ENCODE measurements at places on chromosomes 3 and 15.

DNA sequence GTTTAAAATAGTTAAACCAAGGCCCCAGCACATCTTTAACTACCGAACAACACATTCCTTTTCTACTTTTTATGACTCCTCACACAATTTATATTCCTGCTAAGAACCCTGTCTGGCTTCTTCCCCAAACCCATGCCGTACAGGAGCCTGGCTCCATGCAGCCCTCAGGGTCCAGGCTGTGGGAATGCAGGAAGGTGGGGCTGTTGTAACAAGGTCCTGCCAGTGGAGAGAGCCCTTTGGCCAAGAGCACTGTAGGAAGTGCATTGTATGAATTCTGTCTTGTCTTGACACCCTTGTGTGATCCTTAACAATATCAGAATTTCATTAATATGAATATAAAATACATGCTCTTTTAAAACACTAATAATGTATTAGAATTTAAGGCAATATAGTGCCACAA, 563.8 kb downstream of the TBL1XR1 start:
- DNase-seq = no peak

- no peak for DNase-seq
Observed at GRCh38 chr3:85567071-85567676, 608.4 kb downstream of the CADM2 start.

GRCh38 chr15:98226578-98226977, 266.1 kb downstream of the ARRDC4 start:
- DNase-seq = no peak

DNA sequence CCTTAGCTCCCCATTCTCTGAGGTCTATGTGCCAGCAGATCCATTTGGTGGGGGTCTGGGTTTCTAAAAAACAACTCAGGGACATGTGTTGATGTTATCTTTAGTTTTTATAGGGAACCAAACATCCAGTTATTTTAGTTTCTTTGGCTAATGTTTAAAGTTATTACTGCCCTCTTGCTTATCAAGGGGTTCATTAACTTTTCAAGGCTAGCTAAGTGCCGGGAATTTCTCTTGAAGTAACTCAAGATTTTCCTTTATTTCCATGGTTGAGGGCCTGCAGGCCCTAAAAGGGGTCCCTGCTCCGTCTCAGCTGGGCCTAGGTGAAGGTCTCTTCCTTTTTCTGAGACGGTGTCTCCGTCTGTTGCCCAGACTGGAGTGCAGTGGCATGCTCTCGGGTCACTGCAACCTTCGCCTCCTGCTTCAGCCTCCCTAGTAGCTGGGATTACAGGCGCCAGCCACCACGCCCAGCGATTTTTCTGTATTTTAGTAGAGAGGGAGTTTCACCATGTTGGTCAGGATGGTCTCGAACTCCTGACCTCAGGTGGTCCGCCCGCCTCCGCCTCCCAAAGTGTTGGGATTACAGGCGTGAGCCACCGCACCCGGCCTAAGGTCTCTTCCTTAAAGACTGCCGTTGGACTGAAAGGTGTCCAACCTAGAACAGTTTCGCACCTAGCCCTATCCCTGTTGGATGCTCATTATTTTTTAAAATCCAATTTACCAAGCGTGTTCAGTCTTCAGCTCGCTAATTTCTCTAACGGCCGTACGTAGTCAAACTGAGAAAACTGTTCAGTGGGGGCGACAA, 1.3 kb upstream of the OXSR1 start:
- no peak for DNase-seq

DNA sequence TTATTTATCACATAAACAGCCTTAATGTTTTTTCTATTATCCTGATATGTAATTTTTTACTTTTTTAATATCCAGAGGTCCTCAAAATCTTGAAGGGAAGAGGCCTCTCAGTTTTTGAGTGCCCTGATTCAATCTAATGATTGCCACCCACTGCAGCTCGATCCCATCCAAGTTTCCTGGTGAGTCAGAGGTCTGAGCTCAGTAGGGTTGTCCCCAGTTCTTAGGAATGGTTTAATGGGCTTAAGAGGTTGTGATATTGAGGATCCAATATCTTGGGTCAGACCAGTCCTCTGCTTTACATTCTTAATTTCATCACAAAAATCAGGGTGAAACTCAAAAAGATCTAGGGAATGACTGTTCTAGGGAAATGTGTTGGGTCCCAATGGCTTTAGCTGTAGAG, 238.5 kb downstream of the NSUN3 start:
- no peak for DNase-seq

DNA sequence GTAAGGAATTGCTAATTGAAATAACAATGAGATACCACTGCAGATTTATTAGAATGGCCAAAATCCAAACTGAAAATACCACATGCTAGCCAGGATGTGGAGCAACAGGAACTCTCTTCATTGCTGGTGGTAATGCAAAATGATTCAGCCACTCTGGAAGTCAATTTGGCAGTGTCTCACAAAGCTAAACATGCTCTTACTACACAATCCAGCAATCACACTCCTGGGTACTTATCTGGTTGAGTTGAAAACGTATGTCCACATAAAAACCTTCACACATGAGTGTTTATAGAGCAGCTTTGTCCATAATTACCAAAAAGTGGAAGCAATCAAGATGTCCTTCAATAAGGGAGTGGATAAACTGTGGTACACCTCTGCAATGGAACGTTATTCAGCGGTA, 113.3 kb downstream of the SMAD6 start:
- no peak for DNase-seq

GRCh38 chr3:171996178-171996817, 43.1 kb upstream of the FNDC3B start:
- DNase-seq = no peak

- no peak for DNase-seq
Observed at GRCh38 chr3:136703429-136703828, 48.7 kb downstream of the STAG1 start.

DNA sequence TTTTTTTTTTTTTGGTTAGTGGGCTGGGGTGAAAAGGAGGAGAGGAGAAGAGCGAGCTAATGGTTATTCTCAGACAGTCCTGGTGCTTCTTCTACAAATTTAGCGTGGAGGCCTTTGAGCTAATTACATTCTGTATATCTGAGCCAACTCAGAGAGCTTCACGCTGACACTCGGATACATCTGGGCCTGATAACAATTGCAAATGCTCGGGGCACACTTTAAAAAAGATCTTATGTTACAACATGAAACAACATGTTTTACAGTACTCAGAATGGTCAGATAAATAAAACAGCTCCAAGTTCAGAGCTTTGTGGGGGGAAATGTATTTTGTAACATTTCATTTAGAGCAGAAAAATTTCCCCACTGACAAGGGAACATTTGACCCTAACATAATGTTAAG, 966.9 kb upstream of the NR2F2 start:
- no peak for DNase-seq

DNA sequence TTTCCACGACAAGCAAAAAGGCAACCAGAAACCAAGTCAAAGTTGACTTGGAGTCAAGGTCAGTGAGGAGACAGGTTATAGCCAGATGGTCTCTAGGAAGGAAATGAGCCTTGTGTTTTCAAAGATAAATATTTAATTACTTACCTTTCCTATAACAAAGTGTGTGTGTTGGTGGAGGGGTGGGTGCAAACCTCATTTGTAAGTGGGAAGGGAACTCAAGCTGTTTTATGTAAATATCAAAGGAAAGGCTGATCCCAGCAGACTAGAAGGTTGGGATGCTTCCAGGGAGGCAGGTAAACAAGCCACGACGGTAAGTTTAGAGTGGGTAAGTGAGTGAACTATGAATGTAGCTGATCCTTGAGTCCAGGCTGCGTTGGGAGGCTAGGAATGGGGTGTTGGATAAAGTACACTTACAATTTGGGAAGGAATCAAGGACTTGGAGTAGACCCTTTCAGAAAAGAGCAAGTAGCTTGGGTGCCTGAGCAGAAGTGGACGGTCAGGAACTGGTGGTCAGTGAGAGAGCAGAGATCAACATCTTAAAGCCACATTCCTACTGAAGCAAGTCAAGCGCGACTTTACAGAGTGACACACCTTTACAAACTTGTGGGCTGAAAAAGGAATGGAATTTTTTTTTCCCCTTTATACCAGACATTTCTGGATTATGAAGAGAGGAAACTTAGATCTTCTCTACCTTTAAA, 82.0 kb upstream of the TBL1XR1 start:
- DNase-seq = no peak

DNA sequence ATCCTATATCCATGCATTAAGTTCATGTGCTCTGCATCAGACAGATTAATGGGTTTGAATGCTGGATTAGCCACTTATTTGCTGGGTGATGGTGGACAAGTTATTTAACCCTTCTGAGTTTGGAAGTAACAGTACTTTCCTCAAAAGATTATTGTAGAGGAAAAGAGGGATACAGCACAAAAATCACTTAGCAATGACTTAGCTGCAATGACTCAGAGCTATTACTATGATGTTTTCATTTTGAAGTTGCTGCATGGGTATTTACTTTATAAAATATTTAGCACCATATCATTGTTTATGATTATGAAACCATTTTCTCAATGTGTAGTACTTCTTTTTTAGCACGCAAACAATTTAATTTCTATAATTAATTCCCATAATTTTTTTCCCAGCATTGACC, 248.4 kb downstream of the MYRIP start:
- no peak for DNase-seq

GRCh38 chr3:65039754-65040210, 352.0 kb upstream of the ADAMTS9 start:
- no peak for DNase-seq

DNA sequence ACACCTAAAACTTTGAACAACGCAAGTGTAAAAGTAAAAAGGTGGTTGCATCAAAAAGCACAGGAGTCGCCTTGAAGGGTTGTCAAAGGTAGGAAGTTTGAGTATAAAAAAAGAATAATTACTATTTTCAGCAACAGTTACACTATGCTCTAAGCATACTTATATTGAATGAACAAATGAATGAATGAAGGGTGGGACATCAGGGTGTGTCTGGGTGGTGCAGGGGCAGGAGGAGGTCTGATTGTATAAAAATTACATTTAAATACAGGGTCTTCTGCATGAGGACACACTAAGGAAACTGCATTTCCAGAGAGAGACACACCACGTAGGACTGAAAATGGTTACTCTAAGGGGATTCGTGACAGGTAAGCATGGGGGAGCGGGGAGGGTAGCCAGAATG, at the start of gene ARGFX:
TSS of gene ARGFX (plus strand) at position 301 of the 400 bp plus-strand sequence. CDS start 2,765 bp downstream, outside the sequence.
- DNase-seq = no peak

- DNase-seq = no peak
Observed at GRCh38 chr3:58291671-58292338, 14.2 kb upstream of the RPP14 start.

DNA sequence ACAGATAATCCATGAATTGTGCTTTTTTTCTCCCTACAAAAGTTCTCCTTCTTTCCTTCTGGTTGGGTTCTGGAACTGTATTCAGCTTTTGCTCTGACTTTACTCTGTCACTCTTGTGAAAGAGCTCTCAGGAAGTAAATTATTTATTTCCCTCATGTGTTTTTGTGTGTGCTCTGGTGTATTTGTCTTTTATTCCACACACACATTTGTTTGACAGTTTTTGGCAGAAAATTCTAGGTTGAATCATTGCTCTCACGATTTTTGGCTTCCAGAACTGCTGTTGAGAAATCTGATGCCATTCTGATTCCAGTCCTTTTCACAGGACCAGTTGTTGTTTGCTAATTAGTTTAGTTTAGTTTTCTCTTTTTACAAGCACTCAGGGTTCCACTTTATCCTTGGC, 172.8 kb downstream of the PLCH1 start:
- DNase-seq = no peak

DNA sequence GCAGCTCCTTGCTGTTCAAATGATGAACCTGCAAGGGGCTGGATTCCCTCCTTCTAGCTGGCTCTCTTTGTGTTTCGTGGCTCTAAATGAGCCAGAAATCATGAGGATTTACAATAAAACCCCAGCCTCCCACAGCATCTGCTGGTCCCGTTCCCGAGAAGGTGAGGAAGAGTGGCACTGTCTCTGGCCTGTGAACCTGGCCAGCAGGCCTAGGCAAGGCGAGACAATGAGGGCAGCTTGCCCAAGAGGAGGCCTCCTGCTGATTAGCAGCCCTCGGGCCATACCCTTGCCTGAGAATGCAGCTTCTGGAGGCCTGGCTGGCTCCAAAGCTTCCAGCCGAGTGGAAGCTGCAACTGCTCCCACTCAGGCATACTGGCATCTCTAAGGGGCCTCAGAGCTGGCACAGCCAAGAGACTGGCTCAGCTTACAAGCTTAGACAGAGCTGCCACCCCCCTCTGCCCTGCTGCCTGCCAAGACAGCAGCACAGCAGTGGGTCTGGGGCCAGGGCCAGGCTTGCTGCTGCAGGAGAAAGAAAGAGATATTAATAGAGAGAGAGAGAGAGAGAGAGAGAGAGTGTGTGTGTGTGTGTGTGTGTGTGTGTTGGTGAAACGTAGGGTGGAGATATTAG, 76.5 kb downstream of the HMG20A start:
- DNase-seq = no peak

GRCh38 chr3:156542101-156543042, 12.5 kb downstream of the SSR3 start:
- no peak for DNase-seq

DNA sequence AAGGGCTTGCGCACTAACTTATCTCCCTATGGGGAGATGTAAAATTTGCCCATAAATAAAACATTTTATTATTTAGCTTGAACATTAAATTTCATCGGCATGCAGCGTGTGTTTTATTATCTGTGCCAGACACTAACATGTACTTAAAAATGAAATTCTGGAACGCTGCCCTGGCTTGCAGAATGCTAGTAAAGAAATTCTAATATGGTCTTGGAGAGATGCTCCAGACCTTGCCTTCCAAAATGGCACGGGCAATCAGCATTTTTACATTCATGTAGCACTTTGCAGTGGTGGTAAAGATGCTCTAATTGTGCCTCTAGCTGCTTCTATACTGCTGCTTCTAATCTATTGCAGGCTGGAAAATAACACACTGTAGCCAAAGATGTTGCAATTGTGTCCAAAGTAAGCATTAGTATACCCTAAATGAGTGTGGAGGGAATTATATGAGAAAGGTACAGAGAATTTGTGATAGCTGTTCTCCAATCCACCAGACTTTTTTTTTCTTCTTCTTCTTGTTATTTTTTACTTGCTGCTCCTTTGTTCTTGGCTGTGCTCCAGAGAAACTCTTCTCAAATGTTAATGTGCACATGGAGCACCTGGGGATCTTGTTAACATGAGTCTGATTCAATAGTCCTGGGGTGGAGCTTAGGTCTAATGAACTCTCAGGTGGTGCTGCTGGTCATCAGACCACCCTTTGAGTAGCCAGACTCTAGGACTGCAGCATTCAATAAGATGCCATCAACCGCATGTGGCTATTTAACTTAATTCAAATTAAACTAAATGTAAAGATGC, 47.3 kb downstream of the CRABP1 start:
- DNase-seq = no peak

- no peak for DNase-seq
Observed at GRCh38 chr3:49519296-49519695, 35.0 kb upstream of the BSN start.

DNA sequence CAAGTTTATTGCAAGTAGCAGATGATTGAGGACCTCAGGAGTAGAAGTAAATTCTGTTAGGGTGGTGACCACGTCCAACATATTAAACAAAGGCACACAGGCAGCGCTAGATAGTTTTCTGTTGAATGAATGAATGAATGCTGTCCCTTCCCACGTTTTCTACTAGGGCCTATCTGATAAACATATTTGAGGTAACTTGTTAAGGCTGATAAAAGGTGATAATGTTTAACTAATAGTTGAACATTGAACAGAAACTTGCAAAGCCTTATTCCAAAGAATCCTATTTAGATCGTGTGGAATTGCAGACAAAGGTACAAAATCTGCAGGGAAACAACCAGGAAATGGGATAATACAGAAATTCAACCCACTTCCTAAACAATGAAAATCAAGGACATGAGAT, 559.5 kb upstream of the SEMA6D start:
- no peak for DNase-seq

All from stimulated activated CD8-positive, alpha-beta memory T cell treated with anti-CD3 and anti-CD28 coated beads, Interleukin-4, amount 100 ng/mL, for 4 hours (primary cell).